Upper lobe of right lung (tissue), 1 donor: ENCODE measurements at places on chromosomes 7 and 10.
A peak's percentile ranks its signal among the peaks of the same experiment; 100 is the strongest.

DNA sequence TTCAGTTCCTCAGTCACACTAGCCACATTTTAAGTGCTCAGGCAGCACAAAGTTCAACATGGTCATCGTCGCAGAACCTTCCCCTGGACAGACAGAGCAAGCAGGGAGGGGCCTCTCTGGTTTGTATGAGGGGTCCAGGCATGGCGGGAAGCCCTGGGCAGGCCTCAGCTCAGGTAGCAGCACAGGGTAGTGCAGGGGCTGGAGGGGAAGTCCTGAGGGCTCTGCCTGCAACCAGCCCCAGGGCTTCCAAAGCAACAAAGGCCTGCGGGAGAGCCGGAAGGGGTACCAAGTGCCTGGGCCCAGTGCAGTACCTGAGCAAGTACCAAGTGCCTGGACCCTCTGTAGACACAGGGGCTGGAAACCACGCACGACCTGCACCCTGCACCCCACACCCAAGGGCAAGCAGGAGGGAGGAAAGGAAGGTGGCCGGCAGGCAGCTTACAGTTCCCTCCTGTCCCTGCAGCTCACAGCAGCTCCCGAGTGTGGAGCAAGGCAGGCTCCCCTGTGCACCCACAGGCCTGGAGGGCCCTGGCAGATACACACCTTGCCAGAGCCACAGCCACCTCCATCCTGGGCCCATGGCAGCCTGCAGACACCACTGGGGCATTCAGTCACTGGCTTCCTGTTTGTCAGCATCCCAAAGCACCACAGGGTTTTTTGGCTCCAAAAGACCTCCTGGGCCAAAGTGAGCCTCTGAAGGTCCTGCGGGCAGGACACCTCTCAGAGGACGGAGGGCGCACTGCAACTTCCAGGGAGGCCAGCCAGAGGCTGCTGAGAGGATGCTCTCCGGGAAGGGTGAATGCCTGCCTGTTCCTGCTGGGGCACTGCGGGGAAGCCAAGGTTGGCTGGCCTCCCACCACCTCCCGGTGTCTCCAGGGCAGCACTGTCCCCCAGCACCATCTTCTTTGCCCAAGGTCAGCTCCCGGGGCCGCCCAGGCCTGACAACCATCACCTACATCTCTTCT, 6.5 kb upstream of the RET start:
- DNase-seq = no peak

GRCh38 chr10:105742184-105742583, 1101.1 kb downstream of the SORCS3 start:
- no peak for DNase-seq

DNA sequence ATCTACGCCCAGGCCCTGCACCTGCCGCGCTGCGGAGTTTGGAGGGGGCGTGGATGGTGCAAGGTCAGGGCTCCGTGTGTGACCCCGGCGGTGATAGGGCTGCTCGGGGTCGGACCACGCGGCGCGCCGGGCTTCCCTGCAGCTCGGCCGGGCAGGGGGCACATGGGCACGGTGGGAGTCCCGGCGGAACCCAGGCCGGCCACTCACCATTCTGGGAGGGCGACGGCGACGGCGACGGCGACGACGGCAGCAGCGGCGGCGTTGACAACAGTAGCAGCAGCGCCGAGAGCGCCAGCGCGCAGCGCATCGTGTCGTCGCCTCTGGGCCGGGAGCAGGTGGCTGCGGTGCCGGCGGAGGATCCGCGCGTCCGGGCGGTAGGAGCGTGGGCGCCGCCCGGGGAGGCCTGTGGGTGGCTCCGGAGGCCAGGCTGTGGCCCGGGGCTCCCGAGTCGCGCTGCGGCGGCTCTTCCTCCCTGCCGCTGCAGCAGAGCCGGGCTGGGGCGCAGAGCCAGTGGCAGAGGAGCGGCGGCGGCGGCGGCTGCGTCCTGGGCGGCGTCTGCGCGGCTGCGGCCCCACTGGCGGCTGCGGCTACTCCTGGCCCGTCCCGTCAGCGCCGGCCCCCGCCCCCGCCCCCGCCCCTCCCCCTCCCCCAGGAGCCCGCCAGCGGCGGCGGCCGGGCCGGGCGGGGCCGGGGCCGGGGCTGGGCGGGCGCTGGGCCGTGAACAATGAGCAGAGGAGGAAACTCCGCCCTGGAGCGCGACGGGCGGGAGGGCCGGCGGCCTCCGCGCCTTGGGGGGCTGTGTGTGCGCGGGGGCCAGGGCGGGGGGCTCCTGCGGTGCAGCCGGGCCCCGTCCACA, at the start of gene PODXL:
TSS of gene PODXL (minus strand) at position 576 of the 856 bp plus-strand sequence. CDS start at position 307, 269 bp downstream.
- DNase-seq = peak; percentile 89

DNA sequence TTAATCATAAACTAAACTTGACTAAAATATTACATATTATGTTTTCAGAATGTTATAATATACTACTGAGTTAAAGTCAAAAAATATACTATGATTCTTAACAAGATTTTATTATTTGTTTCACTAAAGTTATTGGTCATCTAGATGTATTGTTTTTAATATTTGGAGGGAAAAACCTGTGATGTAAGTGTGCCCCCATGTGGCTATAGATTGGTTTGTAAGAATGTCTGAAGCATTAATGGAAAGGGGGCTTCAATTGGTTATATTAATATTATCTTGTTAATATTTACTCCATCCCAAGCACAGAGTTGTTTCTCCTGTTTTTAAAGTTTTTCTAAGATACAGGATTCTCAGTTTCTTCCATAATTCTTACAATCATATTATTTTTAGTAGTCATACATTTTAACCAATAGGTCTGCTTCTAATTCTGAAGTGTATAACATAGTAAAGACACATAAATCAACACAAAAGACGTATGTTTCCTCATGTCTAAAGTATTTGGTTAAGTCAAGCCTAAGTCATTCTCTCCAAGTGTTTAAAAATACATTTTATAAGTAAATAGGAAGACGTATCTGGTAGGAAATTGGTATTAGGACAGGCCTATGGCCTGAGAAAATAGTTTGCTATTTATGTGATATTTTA, 58.0 kb downstream of the GNAT3 start:
- no peak for DNase-seq

- DNase-seq = no peak
These were observed 7.3 kb downstream of the KMT2E start for GRCh38 chr7:105021352-105021751.
